ENCODE measurements at places on chromosomes 5 and 9.

GRCh38 chr5:77990020-77990419, 213.9 kb upstream of the TBCA start:
- no peak for DNase-seq

GRCh38 chr9:87541663-87542062, 44.0 kb downstream of the DAPK1 start:
- no peak for DNase-seq

GRCh38 chr5:165014439-165014838, 1509.0 kb downstream of the MAT2B start:
- DNase-seq, result no peak

GRCh38 chr9:136151214-136151804, 32.6 kb upstream of the TMEM250 start:
- no peak for DNase-seq

DNA sequence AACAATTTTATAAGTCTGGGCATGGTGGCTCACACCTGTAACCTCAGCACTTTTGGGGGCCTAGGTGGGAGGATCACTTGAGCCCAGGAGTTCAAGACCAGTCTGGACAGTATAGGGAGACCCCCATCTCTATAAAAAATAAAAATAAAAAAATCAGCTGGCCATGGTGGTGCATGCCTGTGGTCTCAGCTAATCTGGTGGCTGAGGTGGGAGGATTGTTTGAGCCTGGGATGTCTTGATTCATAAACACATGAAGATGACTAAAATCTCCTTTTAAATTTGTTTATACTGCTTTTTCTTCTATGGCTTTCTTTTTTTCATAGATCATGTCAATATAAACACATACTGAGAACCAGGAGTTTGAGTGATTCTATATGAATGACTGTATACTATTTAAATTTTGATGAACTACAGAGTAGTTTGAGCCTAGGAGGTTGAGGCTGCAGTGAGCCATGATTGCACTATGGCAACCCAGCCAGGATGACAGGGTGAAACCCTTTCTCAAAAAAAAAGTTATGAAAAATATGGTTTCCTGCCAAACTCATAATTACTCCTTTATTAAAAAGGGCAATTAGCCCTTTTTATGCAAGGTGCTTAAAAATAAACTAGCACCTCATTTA, 14.2 kb downstream of the RIC1 start:
- DNase-seq, result no peak

DNA sequence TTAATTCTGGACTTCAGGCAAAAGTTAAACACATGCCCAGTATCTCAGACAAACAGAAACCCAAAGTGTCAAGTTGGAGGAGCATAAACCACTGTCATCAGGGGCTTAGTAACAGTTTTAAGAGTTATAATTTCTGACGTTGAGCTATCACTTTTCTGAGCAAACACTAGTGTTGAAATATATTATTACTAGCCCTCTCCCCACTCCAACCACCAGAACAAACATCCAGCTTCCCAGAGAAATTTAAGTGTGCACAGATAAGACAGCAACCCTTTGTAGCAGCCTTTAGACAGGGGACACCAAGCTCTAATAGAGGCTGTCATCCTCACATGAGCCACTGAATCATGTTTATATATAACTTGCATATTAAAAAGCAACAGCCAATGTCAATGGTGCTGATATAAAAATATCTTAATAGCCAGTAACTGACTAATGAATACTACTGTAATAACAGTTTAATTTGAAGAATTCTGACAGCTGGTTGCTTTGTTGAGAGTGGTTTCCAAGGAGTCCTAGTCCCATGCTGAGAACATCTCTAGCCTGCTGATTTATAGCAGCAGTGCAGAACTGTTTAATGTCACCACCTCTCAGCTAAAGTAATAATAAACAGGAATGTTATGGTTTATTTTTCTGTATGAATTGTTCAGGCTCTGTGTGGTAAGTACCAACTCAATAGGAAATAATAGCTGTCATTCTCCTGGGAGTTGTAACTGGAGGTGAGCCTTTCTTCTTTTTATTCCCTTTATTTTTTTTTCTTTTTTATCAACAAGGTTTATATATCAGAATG, 528.7 kb upstream of the ZNF608 start:
- DNase-seq, result no peak

DNA sequence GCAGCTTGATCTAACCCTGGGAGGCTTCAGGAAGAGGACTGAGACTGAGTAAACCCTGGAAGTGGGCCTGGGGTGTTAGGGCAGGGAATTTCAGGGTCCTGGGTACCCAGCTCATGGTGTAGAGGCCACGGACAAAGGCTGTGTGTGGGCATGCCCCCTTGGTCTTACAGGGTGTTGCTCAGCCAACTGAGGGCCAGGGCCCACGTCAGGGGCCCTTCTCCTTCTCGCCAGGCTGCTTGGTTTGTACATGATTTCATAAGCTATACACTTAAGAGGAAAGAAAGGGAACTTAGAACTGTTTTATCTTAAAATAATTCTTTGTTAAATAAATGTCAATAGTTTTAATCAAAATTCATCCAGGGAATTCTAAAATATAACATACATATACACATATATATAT, 95.4 kb downstream of the TLE4 start:
- DNase-seq, result no peak

- DNase-seq, result no peak
Measured at GRCh38 chr5:81239613-81240012, 6.5 kb downstream of the CKMT2 start.

DNA sequence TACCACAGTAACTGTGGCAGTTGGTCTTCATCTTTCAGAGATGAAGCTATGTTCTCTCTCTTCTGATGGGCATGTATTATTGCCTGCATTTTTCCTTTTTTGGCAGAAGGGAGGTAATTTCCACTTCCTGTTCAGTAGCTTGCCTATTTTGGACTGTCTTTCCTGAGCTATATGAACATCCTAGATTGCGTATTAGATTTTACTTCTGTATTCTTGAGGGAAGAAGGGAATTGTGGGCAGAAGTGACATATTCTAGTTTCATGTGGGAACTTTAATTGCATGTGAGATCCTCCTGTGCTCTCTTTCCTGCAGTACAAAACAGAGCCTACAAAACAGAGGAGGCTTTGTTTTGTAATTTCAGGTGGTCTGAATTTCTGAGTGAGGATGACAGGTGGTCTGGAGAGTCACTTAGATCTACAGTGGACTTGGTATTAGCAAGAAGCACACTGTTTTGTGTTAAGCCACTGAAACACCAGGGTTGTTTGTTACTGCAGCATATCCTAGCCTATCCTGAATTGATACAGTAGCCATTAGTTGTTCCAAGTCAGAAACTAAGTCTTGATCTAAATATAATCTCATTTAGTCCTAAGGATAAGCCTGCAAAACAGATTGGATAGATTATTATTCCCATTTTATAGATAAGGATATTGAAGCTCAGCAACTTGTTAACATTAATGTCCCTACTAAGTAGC, 68.1 kb downstream of the AOPEP start:
- DNase-seq, result no peak

GRCh38 chr9:33104401-33104800, 27.9 kb upstream of the SMU1 start:
- no peak for DNase-seq

DNA sequence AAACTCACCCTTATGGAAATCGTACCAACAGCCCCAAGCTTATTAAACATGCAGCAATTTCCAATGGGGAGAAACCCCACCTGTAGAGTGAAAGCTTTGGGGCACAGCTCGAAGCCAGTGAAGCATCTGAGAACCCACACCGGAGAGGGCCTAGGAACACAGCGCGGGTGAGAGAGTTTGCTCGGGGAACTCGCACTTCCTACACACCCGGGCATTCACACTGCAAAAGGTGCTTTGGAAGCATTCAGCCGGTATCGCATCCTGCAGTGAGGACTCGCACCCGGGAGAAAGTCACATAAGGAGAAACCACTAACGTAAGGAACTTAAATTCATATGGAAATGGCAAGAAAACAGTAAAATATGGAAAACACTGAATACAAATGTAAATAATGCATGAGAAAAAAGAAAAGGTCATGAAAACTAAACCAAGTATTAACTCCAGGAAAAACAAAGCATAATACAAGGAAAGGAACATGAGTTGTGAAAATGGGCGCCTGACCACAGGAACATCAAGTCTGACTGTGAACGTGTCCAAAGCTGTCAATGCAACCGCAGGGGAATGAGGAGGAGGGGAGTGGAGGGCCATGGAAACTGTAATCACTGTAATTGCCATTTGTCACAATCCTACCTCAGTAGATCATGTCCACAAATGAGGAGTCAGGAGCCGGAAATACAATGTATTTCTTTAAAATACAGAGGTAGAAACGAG, 28.7 kb downstream of the CAMSAP1 start:
- DNase-seq, result no peak

- no peak for DNase-seq
Measured at GRCh38 chr5:157308836-157309465, 43.0 kb downstream of the CYFIP2 start.

GRCh38 chr9:111914749-111915424, 18.3 kb downstream of the UGCG start:
- no peak for DNase-seq

GRCh38 chr5:109589986-109590385, 99.7 kb upstream of the MAN2A1 start:
- DNase-seq, result no peak

- peak; percentile 41 for DNase-seq
Measured at GRCh38 chr9:89483592-89484474, 14.1 kb downstream of the SEMA4D start.

GRCh38 chr9:113183956-113184488, 33.2 kb downstream of the SLC31A2 start:
- DNase-seq, result no peak

GRCh38 chr5:103174147-103174546, 54.0 kb downstream of the PPIP5K2 start:
- DNase-seq, result no peak

GRCh38 chr5:66410122-66410521, 186.1 kb upstream of the MAST4 start:
- DNase-seq, result no peak

All from KG1 (cell line).